Tibial nerve (tissue), 4 donors: ENCODE measurements at places on chromosomes 7 and 10.

GRCh38 chr10:43027331-43027955 is 49.4 kb upstream of the RET start:
- DNase-seq = no peak

DNA sequence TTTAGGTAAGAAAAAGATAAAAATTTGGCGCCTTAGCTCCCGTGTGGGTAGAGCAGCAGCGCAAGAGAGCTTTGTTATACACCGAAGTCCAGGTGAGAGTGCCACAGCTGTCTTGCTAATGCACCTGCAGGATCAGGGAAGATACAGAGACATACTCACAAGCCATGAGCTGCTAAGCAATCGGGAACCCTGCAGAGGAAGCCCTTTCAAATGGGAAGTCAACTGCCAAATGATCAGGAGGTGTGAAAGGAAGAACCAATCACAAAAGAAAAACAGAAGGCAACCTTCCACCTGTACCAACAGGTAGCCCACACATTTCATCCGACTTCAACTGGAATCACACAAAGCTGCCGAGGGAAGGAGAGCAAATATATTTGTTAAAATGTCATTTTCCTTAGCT is 610.5 kb upstream of the PFKP start:
- DNase-seq = no peak

DNA sequence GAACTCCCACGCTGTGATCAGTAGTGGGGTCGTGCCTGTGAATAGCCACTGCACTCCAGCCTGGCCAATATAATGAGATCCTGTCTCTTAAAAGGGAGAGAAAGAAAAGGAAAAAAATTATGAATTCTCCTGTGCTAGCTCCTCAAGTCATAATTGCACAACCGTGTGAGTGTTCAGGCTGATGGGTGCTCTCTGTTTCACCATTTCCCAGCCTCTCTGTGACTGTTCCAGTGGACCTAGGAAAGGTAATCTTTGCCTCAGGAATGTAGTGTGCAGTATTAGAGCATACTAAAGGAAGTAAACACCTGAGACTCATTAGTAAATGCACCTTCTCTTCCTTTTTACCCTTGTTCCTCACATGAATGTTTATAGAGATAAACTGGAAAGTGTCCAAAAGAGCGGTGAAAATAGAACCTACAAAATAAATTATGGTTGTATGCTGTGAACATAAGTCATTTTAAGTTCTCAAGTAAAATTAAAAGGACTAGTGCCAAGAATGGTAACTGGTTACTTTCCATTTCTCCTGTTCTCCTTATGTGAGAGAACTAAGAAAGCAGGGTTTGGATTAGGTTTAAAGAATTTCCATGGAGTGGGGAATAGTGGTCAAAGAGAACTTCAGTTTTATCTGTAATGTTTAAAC is 42.7 kb downstream of the INPP5F start:
- no peak for DNase-seq

GRCh38 chr10:44860811-44861736 is 50.1 kb upstream of the TMEM72 start:
- DNase-seq = peak; percentile 22

DNA sequence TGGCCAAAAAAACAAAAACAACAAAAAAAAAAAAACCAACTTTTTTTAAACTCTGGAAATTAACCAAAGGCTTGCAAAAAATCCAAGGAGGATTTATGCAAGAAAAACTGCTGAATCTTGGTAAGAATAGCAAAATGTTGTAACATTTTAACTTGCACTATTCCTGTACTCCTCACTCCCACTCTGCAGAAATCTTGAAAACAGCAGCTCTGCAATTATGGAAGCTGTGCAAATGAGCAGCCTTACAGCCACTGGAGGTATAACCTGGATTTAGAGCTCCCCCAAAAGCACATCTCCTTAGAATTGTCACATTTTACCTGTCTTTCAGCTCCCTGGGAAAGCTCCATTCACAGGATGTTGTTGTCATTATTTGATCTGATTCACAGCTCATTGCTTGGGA is 41.8 kb upstream of the LRGUK start:
- DNase-seq = no peak

DNA sequence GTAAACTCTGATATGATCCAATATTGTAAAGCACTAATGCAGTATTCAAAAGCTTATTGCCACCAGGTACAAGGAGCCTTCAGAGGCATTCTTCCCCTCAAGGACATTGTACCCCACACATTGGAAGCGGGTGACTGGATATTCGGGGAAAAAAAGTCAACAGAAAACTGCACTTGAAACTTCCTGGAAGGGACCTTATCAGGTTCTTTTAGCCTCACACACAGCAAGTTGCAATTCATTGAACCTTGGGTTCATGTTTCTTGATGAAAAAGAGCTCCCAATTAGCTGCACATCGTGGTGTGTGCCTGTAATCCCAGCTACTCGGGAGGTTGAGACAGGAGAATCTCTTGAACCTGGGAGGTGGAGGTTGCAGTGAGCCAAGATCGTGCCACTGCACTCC is 16.4 kb upstream of the MICU1 start:
- no peak for DNase-seq

DNA sequence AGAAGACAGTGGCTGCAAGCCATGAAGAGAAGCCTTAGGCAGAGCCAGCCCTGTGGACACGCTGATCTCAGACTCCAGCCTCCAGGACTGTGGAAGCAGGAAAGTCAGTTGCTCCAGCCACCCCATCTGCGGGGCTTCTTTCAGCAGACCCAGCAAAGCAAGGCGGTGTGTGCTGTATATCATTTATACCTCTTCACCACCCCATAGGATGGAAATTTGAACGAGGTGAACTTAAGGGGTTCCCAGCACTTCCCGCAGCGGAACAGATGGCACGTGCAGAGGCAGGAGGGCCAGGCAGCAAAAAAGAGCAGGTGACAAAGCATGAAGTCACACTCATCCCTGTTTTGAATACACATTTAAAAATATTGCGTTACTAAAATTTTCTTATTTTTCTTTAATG is 159.4 kb downstream of the ADARB2 start:
- no peak for DNase-seq

GRCh38 chr10:110241407-110241806 is 34.0 kb downstream of the MXI1 start:
- DNase-seq = no peak

GRCh38 chr7:106421181-106421762 is 136.5 kb upstream of the NAMPT start:
- peak; percentile 51 for DNase-seq

DNA sequence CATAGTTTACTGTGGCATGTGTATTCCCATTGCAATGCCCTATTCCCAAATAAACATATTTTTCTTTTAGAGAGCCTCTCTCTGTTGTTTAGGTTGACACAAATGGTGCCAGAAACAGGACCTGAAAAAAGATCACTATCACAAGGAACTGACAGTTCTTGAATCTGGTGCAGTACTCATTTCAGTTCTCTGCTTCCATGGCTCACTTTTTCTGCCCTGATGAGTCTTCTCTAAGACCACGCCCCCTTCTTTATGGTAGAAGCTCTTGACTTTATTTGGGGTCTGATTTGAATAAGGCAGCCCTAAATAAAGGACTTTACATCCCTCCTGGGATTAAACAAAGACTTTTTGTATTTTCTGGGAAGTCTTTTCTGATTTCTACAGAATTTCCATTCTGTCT is 3.5 kb upstream of the CCDC126 start:
- DNase-seq = no peak
